ENCODE measurements at places on chromosomes 12 and 14. TPM values are rescaled to one million over a fixed set of nuclear protein-coding genes. Genes with fewer than 3 reads are reported as not detected.
A peak's percentile ranks its signal among the peaks of the same experiment; 100 is the strongest.

- no peak for DNase-seq
Measured at GRCh38 chr12:94277426-94278000, 129.1 kb downstream of the PLXNC1 start.

DNA sequence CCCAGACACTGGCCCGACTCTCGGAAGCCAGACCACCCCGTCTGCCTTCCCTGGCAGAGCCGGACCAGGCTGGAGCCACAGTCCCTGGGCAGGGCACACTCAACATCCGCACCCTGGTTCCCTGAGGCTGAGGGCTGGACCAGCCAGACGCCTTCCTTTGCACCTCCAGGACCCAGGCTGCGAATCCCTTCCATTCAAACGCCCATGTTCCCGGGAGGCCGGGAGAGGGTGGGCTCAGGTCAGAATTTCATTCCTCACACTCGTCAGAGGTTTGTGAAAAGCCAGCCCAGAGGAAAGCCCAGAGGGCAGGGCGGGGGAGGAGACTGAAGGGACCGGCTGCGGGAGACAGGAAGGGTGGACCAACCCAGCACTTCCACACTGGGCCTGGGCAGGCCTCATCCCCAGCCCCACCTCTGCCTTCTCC lies 58.7 kb downstream of the LRRC74A start:
- DNase-seq = peak; percentile 41

DNA sequence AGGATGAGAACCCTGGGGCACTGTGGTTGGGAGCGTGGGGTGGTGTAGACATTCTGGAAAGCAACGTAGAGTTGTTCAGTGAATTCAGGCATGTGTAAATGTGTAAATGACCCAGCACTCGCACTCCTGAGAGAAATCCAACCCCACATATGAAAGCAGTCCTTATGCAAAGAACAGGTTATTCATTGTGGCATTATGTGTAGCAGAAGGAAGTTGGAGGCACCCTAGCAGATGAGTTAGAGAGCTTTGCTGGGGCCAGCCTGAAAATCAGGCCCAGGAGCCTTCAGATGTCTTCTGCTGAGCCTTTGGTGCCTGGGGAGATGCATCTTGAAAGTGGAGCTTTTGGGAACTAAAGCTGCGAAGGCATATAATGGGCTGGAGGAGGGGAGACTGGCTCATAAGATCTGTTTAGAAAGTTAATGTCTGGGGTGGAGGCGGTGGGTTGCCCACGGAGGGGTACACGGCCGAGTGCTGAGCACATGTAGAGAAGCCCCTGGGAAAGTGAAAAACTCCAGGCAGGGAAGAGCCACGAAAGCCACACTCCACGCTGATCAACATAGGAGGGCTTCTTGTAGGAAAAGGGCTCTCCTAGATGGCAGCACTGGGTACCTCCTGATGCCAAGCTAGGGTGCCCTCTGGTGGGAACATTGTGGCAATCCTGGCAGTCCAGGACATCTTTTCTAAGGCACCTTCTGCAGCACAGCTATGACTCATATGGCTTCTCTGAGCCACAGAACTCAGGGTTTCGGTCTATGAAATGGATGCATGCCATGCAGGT lies 6.0 kb upstream of the KRT83 start:
- peak; percentile 90 for DNase-seq

DNA sequence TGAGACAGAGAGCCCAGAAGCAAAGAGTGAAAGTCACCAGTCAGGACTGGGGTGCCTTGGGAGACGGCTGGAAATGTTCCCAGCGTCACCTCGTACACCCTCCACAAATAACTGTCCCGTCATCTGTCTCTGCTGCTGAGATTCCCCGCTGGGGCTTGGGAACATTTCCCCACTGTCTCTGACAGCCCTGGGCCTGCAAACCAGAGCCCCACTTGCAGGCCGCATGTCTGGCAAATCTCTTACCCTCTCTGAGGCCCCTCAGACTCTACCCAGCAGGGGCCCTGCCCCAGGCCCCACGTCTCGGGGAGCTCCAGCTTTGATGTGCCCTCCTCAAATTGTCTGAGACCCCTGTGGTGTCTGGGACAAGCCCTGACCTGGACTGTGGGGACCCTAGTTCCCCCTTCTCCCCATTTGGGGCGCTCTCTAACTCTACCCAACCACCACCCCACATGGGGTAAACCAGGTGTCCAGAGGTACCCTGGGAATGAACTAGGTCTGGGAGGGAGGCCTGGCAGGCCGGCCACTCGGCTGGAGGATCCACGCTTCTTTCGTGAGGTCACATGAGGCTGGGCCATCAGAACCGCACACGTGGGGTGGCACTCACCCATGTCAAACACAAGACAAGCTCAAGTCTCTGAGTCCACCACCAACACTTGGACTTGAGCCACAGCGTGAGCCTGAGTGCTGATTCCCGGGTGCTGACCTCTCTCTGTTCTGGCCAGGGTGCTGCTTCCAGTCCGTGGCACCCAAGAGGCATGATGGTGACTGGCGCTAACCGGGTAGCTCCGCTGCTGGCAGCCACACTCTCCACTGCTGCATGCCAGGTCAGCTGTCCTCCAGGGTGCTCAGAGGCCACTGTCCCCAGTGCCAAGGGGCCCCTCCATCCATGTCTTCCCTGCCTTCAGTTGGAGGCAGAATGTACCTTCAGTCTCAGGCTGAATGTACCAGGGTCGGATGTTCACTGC lies 59.8 kb downstream of the DIO3 start:
- DNase-seq = no peak

- DNase-seq = no peak
Measured at GRCh38 chr12:111759991-111760390, 6.7 kb upstream of the ALDH2 start.

DNA sequence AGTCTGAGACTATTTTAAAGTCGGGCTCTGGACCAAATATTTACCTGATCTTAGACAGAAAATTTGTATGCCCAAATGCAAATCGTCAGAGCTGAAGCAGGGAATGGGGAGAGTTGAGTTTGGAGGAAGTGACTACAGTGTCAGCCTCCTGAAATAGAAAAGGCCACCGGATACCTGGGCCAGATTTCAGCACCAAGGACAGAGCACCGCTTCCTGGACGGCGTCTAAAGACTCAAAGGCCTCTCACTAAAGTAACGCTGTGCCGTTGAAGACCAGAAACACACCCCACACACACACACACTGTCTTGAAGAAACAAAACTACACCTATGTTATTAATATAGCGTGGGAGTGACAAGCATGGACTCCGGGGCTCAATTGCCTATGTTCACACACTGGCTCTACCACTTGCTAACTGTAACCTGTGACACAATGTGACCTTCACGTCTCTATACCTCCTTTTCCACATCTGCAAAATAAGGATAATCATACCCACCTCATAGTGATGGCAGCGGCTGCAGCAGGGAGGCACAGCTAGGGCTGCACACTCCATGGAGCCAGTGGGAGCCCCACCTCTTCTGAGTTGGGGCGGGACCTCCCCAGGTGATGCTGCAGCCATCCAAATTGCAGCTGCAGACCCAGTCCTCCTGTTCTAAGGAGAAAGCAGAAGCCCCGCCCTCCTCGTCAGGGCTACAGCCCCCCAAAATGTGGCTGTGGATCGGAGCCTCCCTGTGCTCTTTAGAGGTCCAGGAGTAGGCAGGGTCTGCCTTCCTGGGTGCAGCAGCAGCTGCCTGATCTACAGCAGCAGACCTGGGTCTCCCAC lies 35.6 kb downstream of the KRT76 start:
- peak; percentile 89 for DNase-seq

- DNase-seq = no peak
Measured at GRCh38 chr14:39217214-39217879, 16.4 kb upstream of the MIA2 start.

NKX2-1 gene
- total RNA-seq = not detected

All from GM23338 (cell line).